ENCODE measurements at places on chromosomes 7 and 10.

DNA sequence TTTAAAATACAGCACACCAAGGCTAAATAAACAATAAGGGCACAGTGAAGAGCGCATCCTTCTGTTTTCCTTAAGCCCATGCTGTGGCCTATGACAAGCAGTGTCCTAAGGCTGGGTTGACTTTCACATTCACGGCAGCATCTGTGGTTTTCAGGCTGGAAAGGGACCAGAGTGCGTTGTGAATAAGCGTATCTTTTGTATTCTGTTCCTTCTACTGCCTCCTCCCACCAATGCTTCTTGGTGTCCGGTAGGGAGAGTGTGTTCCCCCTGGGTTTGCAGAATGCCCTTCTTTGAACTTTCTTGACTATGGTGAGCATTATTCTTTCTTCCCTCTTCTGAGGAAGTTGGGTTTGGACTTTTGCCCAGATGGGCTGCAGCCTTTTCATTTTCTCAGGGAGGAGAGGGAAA is 73.6 kb downstream of the ABCA13 start:
- DNase-seq = no peak

DNA sequence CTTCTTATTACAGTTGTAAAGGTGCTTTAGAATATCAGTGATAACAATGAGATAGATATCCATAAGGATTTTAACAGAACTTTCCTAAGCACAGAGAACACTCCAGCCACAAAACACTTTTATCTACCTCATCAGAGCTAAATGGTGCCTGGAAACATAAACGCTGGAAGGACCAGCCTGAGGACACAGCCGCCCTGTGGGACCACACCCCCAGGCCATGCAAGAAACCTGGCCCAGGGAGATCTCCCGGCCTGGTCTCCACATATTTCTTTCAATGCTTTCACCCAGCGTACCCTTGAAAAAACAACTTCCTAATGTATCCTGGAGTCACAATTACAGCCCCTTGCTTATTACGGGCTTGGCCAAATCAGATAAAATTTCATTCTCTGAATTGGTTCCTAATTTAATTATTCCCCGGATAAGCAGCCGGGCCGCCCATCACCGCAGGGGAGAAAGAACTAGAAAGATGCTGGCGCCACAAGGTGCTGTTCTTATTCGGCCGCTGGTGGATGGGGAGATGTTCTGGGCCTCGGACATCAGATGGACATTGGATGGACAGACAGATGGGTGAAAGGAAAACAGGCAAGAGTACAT is 11.8 kb downstream of the CHST15 start:
- DNase-seq = no peak

GRCh38 chr10:36819781-36820180 is 305.6 kb upstream of the ANKRD30A start:
- DNase-seq = no peak

- DNase-seq = no peak
Measured at GRCh38 chr10:71513936-71514335, 117.2 kb downstream of the CDH23 start.

DNA sequence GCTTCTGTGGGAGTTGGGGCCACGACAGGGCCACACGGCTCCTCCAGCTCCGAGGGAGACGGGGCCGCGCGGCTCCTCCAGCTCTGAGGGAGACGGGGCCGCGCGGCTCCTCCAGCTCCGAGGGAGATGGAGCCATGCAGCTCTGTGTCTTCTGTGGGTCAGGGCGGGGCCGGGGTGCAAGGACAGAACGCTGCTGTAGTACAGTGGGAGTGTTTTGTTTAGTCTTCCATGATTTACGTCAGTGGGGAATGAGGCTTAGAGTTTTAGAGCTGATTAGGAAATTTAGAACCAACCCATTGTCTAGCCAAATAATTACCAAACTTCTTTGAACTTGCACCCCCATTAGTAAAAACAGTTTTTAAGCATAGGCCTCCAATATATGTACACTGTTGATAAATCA is 32.9 kb upstream of the PRKAR1B start:
- DNase-seq = no peak

GRCh38 chr7:16007911-16008310 is 321.4 kb upstream of the MEOX2 start:
- DNase-seq = no peak

DNA sequence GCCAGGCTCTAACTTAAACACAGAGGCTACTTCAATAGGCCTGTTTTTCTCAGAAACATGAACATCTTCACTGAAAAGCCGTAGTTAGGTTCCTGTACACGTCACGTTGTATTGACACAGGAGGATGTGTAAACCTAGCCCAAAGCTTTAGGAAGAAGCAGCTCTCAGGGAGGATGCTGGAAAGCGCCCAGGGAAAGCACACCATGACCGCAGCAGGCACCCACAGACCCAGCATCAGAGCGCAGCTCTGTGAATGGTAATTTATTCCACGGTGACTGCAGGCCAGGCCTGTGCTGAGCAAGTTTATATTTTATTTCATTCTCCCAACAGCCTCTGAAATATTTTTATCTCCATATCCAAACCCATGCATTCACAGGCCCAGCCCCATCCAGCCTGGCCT is 51.1 kb downstream of the ASB13 start:
- DNase-seq = no peak

- no peak for DNase-seq
Measured at GRCh38 chr10:120394446-120394845, 62.6 kb upstream of the PLPP4 start.

GRCh38 chr7:93958216-93958615 is 36.7 kb downstream of the GNG11 start:
- no peak for DNase-seq

GRCh38 chr7:33075818-33076518 is 13.4 kb upstream of the NT5C3A start:
- no peak for DNase-seq

- no peak for DNase-seq
Measured at GRCh38 chr10:21292763-21293517, 232.5 kb downstream of the SKIDA1 start.

DNA sequence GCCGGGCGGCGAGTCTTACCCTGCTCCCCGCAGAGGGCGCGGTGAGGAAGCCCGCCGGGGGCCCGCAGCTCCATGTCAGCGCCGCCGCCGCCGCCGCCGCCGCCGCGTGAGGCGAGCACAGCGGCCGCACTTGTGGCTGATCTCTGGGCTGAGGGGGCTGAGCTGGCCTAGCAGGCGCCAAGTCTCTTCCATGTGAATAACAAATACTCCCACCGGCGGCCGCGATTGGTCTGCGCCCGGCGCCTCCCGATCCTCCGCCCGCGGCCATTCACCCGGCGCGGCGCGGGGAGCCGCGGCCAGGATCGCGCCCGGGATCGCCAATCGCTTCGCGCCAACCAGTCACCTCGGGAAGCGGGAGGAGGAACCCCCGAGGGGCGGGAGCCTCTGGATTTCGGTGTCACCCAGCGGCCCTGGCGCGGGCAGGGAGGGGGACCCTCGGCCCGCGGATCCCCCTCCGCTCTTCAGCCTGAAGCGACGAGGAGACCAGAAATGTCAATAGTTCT is at the start of gene GRM8:
Gene GRM8, minus strand, starts transcription at position 164 of the 503 bp plus-strand sequence.
- peak; percentile 33 for DNase-seq

- no peak for DNase-seq
Measured at GRCh38 chr7:19213746-19214145, 68.5 kb upstream of the FERD3L start.

DNA sequence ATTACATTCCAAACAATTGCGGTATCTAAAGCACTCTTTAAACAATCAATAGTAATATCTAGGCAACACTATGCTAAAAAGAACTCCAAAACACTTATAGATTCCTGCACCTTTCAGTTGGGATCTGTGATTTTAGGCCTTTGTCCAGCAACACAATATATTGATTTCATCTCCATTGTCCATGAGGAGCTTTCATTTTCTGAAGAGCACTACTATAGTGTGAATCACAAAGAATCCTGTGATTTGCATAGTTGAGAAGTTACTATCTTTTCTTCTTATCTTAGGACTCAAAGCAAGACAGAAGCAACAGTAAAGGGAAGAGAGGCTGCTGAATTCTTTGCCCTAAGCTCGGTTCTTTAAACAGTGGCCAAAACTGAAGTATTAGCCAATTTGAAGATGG is 846.8 kb downstream of the IPMK start:
- no peak for DNase-seq

DNA sequence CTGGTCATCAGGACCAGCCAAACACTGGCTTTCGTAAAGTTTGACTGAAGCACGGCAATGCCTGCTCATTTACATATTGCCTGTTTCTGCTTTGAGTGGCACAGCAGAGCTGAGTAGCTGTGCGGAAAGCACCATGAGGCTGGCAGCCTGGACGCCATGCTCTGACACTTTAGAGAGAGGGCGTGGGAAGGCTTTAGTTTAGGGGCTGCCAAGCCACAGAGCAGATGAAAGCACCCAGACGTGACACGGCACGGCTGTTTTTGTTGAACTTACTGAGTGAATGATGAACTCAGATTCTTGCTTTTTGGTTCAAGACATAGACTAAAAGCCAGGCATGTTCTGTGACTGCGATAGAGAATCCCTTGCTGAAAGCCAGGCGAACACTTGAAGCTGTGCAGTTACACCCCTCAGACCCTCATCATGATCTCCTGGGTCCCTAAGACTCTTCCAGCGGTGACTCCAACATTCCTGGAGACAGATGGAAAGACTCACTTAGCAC is 182.1 kb downstream of the ZMYND11 start:
- DNase-seq = no peak

- DNase-seq = no peak
Measured at GRCh38 chr10:48608976-48609375, 4.1 kb upstream of the ARHGAP22 start.

GRCh38 chr7:17357952-17358351 is 59.5 kb downstream of the AHR start:
- peak; percentile 25 for DNase-seq

- no peak for DNase-seq
Measured at GRCh38 chr7:64888901-64889685, 14.0 kb upstream of the ZNF273 start.
